Left colon (tissue), 2 donors: ENCODE measurements at places on chromosomes 1 and 21.
A peak's percentile ranks its signal among the peaks of the same experiment; 100 is the strongest.

DNA sequence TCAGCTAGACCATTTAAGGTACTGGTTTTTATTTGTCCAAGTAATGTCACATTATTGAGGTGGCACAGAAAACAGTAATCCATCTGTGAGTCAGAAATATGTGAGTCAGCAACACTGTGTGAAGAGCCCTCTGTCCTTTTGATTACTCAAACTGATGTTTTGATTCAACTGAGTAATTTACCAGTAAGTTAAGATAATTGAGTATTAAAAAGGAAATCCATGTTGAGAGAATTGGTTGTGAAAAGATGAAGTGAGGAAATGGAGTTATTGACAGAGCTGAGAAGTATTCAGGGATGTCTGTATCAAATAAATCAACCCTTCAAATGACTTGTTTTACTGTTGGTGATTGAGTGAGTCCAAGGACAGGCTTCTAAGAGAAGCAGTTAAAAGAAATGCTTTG lies 302.7 kb upstream of the SGIP1 start:
- DNase-seq, result no peak

DNA sequence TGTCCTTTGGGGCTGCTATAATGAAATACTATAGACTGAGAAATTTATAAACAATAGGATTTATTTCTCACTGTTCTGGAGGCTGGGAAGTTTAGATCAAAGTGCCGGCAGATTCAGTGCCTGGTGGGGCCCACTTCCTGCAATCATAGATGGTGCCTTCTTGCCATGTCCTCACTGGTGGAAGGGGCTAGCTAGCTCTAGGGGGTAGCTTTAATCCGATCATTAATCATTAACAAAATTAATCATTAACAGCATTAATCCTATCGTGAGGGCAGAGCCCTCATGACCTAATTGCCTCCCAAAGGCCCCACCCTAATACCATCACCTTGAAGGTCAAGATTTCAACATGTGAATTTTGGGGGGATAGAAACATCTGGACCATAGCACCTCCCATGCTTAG lies 124.3 kb downstream of the TRABD2B start:
- no peak for DNase-seq

DNA sequence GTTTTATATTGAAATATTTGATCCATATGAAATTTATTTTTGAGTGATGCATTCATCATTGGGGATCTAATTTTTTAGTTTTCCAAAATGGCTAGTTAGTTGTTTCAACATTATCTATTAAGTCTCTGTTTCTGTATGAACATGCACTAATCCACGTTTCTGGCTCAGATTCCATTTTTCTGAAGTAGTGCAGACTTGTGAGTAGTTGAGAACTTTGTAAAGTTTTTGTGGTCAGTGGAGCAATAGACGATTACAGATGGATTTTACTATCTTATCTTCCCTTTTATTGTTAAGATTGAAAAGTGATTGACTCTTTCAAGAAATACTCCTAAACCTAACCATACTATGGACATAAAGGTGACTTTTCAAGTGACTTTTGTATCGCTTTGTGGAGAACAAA lies 16.7 kb downstream of the SOAT1 start:
- DNase-seq, result no peak

- no peak for DNase-seq
Measured at GRCh38 chr1:47579809-47580208, 142.0 kb downstream of the FOXD2 start.

- no peak for DNase-seq
Measured at GRCh38 chr1:39623053-39623452, 16.4 kb downstream of the HEYL start.

GRCh38 chr1:45787905-45788304 lies 15.5 kb upstream of the MAST2 start:
- no peak for DNase-seq

GRCh38 chr1:224089583-224089982 lies 24.3 kb upstream of the FBXO28 start:
- DNase-seq, result no peak

DNA sequence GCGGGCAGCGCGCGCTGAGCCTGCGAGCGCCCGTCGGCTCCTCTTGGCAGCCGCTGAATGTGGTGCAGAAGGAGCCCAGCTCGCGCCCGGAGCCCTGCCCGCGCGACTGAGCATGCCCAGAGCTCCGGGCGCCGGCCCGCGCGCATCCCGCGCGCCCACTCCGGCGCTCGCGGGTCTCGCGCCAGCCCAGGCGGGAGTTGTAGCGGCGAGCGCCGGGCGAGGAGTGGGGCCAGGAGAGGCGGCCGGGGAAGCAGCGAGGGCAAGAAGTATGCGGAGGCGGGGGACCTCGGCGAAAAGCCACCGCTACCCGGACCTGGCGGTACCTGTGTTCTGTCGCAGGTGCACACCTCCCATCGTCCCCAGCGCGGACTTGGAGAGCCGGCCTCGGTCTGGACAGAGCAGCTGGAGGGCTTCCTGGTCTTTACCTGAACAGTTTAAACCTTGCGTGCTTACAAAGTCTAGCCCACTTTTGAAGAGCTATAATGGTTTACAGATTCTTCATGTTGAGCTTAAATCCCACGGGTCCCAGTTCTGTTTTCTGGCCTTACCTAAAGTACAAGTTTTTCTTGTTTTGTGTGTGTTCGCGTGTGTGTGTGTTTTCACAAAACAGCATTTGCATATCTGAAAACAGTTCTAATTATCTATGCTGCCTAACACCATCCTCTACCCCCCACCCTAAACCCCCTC lies at the start of gene DDAH1:
TSS of gene DDAH1 (minus strand) at position 61 of the 687 bp plus-strand sequence. CDS start 114 bp downstream, outside the sequence.
- DNase-seq, result peak; percentile 63

GRCh38 chr1:64650411-64650810 lies 94.5 kb upstream of the RAVER2 start:
- DNase-seq, result no peak

- no peak for DNase-seq
Measured at GRCh38 chr21:26719750-26720149, 125.5 kb downstream of the ADAMTS1 start.

GRCh38 chr1:109295712-109296415 lies 10.9 kb downstream of the MYBPHL start:
- no peak for DNase-seq

DNA sequence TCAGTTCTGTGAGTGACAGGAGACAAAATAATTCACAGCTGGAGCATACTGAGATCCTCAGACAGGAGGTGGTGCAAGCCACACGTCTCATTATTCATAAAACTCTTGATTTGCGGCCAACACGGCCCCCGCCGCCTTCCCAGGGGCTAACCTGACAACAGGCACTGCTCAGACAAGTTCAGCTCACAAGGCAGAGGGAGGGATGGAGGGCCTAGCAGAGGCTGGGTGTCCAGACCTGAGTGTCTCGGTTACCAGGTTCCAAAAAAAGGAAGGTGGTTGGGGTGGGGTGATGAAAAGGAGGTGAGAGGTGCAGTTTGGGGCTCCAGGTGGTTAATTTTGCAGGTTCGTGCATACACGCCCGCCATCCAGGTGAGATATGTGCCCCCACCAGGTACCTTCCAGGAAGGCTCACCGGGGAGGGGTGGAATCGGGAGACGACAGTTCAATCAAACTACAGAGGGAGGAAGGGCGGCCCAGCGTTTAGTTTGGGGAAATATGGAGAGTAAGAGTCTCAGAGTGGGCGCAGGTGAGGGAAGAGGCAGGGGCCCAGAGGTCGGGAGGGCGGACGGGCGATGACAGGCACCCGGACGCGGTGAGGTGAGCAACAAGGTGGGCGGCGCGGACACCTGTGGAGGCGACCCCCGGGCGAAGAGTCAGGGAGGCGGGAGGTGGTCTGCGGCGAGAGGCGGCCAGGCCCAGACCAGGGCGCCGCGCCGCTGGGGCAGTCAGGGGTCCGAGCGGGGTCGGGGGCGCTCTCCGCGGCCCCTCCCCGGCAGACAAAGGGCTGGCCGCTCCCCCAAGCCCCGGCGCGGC lies 629 bp downstream of the CTNNBIP1 start:
- DNase-seq, result peak; percentile 44

GRCh38 chr1:41920658-41921057 lies 1.9 kb upstream of the HIVEP3 start:
- DNase-seq, result no peak

DNA sequence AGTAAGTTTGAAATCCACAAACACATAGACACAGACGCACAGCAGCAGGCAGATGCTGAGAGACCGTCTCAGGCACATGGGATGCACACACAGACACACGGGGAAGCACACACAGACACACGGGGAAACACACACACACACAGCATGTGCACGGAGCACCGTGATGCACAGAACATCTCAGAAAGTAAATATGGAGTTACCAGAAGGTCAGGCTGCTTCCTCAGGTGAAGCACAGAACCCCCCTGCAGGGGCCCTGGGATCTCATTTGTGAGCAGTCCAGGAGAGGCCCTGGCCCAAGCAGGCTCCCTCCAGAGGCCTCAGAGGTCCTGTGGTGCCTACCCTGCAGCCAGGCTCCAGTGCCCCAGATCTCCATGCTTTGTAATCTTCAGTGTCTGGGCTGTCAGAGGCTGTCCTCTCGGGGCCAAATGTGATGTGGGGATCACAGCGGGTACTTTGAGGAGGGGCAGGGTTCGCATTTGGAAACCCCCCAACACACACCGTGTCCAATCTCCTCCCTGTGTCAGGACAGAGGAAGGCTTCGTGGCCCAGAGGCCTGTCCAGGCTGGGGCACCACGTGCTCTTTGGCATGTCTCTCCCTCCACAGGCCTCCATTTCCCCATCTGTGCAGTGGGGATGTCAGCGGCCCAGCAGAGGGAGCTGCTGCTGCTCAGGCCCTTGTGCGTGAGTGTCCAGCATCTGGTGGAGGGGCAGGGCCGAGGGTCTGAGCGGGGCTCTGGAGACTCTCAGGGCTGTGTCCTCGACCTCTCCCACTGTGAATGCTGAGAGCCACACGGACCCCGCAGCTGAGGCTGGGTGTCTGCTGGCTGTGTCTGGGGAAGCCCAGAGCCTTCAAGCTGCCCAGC lies 23.0 kb upstream of the PRSS38 start:
- DNase-seq, result no peak

DNA sequence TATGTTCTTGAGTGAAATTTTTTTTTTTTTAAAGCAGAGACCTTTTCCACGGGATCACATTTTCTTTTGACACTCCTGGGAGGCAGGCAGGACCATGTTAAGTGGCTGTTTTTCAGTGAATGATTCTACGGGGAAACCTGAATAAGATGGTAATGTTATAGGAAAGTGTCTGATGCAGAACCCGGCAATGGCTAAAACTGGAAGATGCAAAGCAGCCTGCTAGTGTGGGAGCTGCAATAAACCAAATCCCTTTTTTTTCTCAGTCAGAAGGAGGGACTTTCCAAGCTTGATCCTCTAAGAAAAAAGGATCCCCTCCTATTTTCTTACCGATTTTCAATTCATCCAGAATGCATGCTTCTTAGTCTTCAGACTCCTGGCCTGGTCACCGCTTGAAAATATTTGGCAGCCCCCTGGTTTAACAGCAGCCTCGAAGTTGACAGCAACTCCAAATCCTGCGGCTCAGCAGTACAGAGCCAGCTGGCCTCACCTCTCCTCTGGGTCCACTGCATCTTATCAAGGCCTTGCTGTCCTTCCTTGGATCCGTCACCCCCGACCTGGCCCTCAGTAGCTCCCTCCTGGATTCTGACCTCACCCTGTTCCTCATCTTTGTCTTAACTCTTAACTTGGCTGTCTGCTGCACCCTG lies 5.6 kb downstream of the MX2 start:
- DNase-seq, result no peak

DNA sequence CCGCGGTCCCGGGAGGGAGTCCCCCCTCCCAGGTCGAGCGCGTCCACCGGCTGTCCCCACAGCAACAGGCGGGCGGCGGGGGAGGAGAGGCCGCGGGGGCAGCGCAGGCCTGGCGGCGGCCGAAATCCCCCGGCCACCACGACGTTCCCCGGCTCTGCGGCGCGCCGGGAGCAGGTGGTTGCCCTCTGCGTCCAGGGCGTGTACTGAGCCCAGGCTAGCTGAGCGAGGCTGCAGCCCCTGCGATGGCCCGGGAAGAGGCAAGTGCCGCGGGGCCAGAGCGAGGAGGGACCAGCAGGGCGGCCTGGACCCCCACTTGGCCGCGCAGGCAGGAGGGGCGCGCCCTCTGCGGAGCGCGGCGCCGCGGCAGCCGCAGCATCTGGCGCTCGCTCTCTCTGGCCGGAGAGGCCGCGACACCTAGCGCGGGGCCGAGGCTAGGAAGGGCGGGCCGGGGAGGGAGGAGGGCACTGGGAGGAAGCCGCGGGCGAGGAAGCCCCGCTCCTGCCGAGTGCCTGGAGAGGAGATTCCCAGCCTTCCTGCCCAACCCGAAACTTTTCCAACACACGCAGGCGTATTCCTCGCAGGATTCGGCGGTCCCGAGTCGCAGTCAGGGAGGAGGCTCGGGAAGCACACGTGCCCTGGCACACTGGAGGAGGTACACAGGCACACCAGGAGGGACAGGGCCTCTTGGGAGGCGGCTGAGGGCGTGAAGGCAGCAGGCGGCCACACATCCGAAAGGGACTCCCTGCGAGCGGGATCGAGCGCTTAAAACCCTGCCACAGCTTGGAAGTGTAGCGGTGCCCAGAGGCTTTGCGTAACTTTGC lies 4.9 kb upstream of the PROX1 start:
- no peak for DNase-seq

- no peak for DNase-seq
Measured at GRCh38 chr21:33668180-33668579, 25.9 kb downstream of the ITSN1 start.

GRCh38 chr1:190476321-190476720 lies 1.3 kb downstream of the BRINP3 start:
- no peak for DNase-seq

DNA sequence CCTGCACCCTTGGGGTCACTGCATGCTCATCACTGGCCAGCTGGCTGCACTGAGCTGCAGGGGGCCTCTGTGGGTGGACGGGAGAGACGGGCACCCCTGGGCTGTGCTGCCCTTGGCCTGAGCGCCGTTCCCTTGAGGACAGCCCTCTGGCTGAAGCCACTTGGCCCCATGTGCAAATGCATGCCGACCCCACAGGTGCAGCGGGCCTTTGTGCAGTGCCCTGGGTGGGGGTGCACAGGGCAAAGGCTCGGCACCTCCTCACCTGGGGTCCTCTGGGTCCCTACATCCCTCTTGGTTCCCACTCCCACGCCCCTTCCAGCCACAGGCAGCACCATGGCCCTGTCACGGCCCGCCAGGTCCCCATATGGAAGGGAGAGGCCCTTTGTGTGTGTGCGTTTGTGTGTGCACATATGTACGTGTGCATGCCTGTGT lies 41.3 kb downstream of the COQ8A start:
- no peak for DNase-seq

- no peak for DNase-seq
Measured at GRCh38 chr1:212649020-212649419, 40.5 kb downstream of the ATF3 start.
